T-cell (primary cell): ENCODE measurements at places on chromosomes 2 and 18.
A peak's percentile ranks its signal among the peaks of the same experiment; 100 is the strongest.

DNA sequence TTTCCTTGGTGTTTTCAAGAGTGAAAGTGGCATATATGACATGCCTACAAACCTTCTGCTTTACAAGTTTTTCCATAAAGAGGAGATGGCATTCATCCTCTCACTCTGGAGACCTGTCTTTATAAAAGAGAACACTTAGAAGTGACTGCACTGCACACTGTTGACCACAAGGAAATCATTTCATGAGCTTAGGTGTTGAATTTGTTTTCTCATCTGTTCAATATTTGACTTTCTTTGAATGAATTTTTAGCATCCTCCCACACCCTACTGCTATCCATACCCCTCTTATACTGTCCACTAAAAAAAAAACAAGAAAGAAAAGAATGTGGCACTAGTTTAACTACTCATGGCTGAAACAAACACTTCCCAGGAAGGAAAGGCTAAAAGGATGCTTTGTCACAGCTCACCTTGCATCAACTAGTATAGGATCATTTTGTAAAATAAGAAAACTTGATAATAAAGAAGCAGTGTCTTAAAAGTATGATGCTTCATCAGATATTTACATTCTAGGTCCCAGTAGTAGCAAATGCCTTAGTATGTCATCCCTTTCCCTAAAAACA is 83.0 kb downstream of the ACVR1 start:
- H3K4me1 ChIP-seq: no peaks in the 10 kb centered on the region
- no peak overlapping the region for H3K4me3 ChIP-seq
- H3K27me3 ChIP-seq: no peaks in the 10 kb centered on the region
- no peak for DNase-seq
- peaks cover 15% of the 10 kb centered on the region for H3K36me3 ChIP-seq

- DNase-seq: no peak
- H3K27me3 ChIP-seq: no peaks in the 10 kb centered on the region
- no peak overlapping the region for H3K4me3 ChIP-seq
- H3K36me3 ChIP-seq: no peaks in the 10 kb centered on the region
Observed at GRCh38 chr2:33632831-33633230, 33.7 kb upstream of the FAM98A start.

- no peaks in the 10 kb centered on the region for H3K36me3 ChIP-seq
- H3K27me3 ChIP-seq: no peaks in the 10 kb centered on the region
- no peaks in the 10 kb centered on the region for H3K4me1 ChIP-seq
Observed at GRCh38 chr2:187718092-187718491, 163.9 kb upstream of the TFPI start.

- no peaks in the 10 kb centered on the region for H3K4me1 ChIP-seq
- H3K36me3 ChIP-seq: no peaks in the 10 kb centered on the region
- no peak overlapping the region for H3K27ac ChIP-seq
- H3K27me3 ChIP-seq: peaks cover 2% of the 10 kb centered on the region
Observed at GRCh38 chr18:75562216-75562615, 134.7 kb upstream of the SMIM21 start.

DNA sequence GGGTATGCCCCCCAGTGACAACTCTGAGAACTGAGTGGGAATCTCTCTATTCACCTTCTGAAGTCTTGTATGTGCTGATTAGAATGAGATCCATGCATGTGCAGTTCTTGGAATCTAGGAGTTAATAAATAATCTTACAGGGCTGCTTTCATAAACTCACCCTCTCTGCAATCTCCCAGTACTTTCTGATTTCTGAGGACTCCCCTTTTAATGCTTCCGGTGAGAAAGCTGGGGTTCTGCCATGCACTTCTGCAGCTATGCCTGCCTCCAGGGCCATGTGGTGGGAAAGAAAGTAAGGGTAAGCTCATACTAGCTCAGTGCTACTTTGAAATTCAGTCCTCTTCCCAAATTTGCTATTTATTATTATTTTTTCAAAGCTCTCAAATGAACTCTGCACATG is 432.9 kb downstream of the MTX2 start:
- H3K4me1 ChIP-seq: no peaks in the 10 kb centered on the region
- H3K36me3 ChIP-seq: no peaks in the 10 kb centered on the region
- no peak overlapping the region for H3K27ac ChIP-seq
- DNase-seq: no peak
- H3K27me3 ChIP-seq: peaks cover 2% of the 10 kb centered on the region

GRCh38 chr18:28176698-28176947 is 307 bp downstream of the CDH2 start:
- peaks cover 25% of the 10 kb centered on the region for H3K27me3 ChIP-seq
- peaks cover 13% of the 10 kb centered on the region for H3K4me1 ChIP-seq
- no peaks in the 10 kb centered on the region for H3K36me3 ChIP-seq
- H3K27ac ChIP-seq: no peak overlapping the region
- H3K4me3 ChIP-seq: no peak overlapping the region
- no peak for DNase-seq

- DNase-seq: no peak
- H3K27ac ChIP-seq: no peak overlapping the region
- H3K36me3 ChIP-seq: no peaks in the 10 kb centered on the region
- H3K4me3 ChIP-seq: no peak overlapping the region
- no peaks in the 10 kb centered on the region for H3K27me3 ChIP-seq
- H3K4me1 ChIP-seq: no peaks in the 10 kb centered on the region
Observed at GRCh38 chr2:29816651-29817050, 104.7 kb downstream of the ALK start.

DNA sequence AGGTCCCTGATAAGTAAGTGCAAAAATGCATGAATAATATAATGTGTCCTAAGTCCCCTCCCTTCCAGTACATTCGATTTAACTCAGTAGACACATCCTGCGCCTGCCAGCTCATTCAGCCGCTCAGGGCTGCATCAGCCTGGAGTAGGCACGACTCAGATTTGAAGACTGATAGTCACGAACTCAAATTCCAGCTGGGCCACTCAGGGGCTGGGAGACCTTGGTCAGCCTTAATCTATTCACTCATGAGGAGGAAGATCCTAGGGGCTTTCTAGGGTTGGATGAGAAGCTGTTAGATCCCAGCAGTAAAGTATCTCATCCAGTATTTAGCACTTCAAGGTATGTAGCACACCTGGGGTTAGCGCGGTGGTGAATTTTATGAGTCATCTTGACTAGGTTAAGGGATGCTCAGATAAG is 98.9 kb upstream of the ODC1 start:
- H3K4me1 ChIP-seq: peaks cover 20% of the 10 kb centered on the region
- H3K36me3 ChIP-seq: no peaks in the 10 kb centered on the region
- no peak for DNase-seq

- H3K27ac ChIP-seq: no peak overlapping the region
- no peak for DNase-seq
- H3K4me1 ChIP-seq: no peaks in the 10 kb centered on the region
Observed at GRCh38 chr18:59704146-59704545, 6.9 kb upstream of the CCBE1 start.

DNA sequence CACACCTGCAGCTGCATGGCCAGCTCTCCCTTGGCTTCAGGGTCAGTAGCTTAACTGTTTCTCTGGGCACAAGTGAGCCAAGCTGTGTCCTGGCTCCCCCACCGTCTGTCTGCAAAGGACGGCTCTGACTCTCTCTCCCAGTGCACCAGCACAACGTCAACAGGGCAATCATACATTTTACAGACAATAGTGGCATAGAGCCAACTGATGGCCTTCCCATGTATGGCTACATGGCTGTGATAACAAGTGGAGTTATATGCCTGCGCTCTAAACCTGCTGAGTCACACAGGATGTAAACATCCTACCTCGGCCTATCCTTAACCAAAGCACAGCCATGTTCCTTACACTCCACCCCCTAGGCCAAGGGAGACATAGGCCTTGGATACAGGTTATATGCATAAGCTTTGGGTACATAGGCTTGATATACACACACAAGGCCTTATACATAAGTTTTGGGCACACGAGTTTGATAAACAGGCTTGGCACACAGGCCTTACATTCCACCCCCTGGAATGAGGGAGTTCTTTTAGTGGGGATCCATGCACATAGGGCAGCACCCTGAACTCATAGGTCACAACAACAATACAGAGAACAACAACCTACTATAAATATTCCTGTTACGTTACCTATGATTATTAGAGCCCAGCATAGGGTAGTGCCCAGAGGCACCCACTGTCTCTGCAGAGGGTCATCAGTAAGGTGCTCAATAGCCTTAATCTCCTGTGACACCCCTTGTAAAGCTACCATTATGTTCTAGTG is 17.7 kb downstream of the PHOSPHO2 start:
- no peak for DNase-seq
- no peak overlapping the region for H3K4me3 ChIP-seq
- no peaks in the 10 kb centered on the region for H3K4me1 ChIP-seq
- no peak overlapping the region for H3K27ac ChIP-seq
- no peaks in the 10 kb centered on the region for H3K27me3 ChIP-seq
- H3K36me3 ChIP-seq: peaks cover 2% of the 10 kb centered on the region

GRCh38 chr2:190465060-190465459 is 56.9 kb downstream of the MFSD6 start:
- H3K4me1 ChIP-seq: peaks cover 16% of the 10 kb centered on the region
- no peak overlapping the region for H3K27ac ChIP-seq
- peaks cover 6% of the 10 kb centered on the region for H3K36me3 ChIP-seq
- no peak for DNase-seq
- H3K27me3 ChIP-seq: no peaks in the 10 kb centered on the region
- H3K4me3 ChIP-seq: no peak overlapping the region

- peaks cover 17% of the 10 kb centered on the region for H3K4me1 ChIP-seq
- H3K27me3 ChIP-seq: no peaks in the 10 kb centered on the region
- no peak overlapping the region for H3K4me3 ChIP-seq
- no peak for DNase-seq
- H3K27ac ChIP-seq: no peak overlapping the region
- no peaks in the 10 kb centered on the region for H3K36me3 ChIP-seq
Observed at GRCh38 chr2:172285010-172285621, 142.3 kb upstream of the ITGA6 start.

DNA sequence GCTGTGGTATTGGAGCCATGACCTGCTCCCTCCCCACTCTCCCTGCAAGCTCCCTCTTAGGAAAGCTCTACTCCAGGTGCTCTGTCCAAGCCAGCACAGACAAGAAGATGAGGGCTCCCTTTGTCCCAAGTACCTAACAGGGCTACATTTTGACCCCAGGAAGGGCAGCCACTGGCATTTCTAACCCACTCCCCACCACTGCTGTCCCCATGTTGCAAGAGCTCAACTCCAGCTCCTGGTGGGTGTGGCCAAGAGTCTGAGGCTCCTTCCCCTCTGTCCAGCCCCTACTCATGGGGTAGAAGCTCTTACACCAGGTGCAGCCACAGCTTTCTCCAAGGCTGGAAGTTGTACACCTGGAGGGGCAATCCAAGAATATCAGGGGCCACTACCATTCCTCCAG is 127.0 kb upstream of the NPAS2 start:
- peaks cover 11% of the 10 kb centered on the region for H3K27me3 ChIP-seq
- H3K27ac ChIP-seq: no peak overlapping the region
- no peaks in the 10 kb centered on the region for H3K4me1 ChIP-seq
- no peak overlapping the region for H3K4me3 ChIP-seq
- no peaks in the 10 kb centered on the region for H3K36me3 ChIP-seq

GRCh38 chr2:84861539-84861938 is 19.3 kb downstream of the TRABD2A start:
- peaks cover 83% of the 10 kb centered on the region for H3K4me1 ChIP-seq
- no peaks in the 10 kb centered on the region for H3K27me3 ChIP-seq
- no peaks in the 10 kb centered on the region for H3K36me3 ChIP-seq
- no peak overlapping the region for H3K4me3 ChIP-seq
- peak overlapping the region; percentile 66 for H3K27ac ChIP-seq

DNA sequence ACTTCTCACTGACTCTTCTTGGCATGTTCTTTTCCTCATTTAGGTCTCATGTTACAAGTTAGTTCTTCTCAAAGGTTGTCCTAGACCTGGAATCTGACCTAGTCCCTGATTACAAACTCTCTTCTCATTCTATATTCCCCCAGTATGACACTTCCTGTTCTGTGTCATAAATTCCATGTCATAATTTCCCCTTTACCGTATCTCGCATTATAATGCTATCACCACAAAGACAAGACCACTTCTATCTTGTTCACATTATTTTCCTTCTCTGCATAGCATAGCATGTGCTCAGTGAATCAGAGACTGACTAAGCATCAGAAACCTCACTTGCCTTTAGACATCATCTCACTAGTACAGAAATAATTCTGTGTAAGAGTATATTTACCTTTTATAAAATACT is 63.6 kb upstream of the CAVIN2 start:
- H3K27me3 ChIP-seq: no peaks in the 10 kb centered on the region
- no peaks in the 10 kb centered on the region for H3K36me3 ChIP-seq
- H3K4me1 ChIP-seq: no peaks in the 10 kb centered on the region
- H3K27ac ChIP-seq: no peak overlapping the region
- DNase-seq: no peak
- no peak overlapping the region for H3K4me3 ChIP-seq

DNA sequence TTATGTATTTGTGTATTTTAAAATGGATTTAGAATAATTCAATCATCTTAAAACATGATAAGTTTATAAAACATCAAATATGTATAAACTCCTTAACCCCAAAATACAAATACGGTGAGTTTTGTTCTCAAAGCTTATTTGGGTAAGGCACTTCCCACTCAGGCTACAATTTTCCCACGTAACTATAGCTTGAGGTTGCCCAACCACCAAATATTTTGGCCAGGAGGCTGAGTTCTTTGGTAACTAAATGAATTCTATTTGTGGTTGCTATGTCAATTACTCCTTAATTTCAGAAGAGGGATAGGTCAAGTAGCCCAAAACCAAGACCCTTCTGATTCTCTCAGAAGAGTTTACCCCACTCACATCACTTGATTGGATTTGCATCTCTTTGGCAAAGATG is 70.4 kb downstream of the MYL12B start:
- no peaks in the 10 kb centered on the region for H3K36me3 ChIP-seq
- H3K4me3 ChIP-seq: no peak overlapping the region
- H3K27ac ChIP-seq: no peak overlapping the region
- no peaks in the 10 kb centered on the region for H3K4me1 ChIP-seq
- H3K27me3 ChIP-seq: peaks cover 6% of the 10 kb centered on the region

DNA sequence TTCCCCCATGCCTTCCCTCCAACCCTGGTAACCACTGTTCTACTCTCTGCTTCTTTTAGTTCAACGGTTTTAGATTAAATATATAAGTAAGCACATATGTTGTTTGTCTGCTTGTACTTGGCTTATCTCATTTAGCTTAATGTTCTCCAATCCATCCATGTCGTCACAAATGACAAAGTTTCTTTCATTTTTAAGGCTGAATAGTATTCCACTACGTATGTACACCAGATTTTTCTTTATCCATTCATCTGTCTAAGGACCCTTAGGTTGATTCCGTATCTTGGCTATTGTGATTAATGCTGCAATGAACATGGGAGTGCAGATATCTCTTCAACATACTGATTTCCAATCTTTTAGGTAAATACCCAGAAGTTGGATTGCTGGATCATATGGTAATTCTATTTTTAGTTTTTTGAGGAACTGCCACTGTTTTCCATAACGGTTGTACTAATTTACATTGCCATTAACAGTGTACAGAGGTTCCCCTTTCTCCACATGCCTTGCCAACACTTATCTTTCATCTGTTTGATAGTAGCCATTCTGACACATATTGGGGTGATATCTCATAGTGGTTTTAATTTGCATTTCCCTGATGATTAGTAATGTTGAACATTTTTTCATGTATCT is 8.1 kb downstream of the ASB3 start:
- H3K4me3 ChIP-seq: no peak overlapping the region
- H3K36me3 ChIP-seq: peaks cover 3% of the 10 kb centered on the region
- no peak overlapping the region for H3K27ac ChIP-seq
- no peaks in the 10 kb centered on the region for H3K4me1 ChIP-seq
- no peaks in the 10 kb centered on the region for H3K27me3 ChIP-seq
- DNase-seq: no peak

GRCh38 chr2:171069286-171069956 is 91.3 kb downstream of the TLK1 start:
- no peaks in the 10 kb centered on the region for H3K4me1 ChIP-seq
- H3K4me3 ChIP-seq: no peak overlapping the region
- no peaks in the 10 kb centered on the region for H3K27me3 ChIP-seq
- H3K36me3 ChIP-seq: peaks cover 4% of the 10 kb centered on the region
- H3K27ac ChIP-seq: no peak overlapping the region
